ENCODE measurements at places on chromosomes 2 and 18.

GRCh38 chr2:74148457-74149246 lies 940 bp upstream of the BOLA3 start:
- no peak for DNase-seq

DNA sequence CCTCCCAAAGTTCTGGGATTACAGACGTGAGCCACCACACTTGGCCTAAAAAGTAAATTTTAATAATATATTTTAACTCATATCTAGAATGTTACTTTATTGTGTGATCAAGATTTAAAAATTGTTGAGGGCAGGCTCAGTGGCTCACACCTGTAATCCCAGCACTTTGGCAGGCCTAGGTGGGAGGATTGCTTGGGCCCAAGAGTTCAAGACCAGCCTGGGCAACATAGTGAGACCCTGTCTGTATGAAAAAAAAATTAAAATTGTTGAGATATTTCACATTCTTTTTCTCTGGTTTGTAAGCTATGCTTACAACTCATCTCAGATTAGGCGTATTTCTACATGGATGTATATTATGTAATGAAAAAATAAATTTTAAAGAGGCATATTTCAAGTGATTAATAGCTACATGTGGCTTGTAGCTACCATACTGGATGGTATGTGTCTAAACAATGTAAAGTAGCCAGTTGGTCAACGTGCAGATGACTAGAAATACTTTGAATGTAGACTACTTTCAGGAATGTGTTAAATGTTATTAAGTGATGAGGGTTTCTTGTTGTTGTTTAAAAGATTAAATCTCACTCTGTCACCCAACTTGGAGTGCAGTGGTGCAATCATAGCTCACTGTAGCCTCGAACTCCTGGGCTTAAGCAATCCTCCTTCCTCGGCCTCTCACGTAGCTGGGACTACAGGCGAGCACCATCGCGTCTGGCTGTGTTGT lies 5.9 kb downstream of the RAB10 start:
- DNase-seq, result no peak

GRCh38 chr18:45557287-45557686 lies 58.0 kb upstream of the SLC14A2 start:
- DNase-seq, result no peak

GRCh38 chr2:53778536-53779162 lies 8.1 kb downstream of the ASB3 start:
- no peak for DNase-seq

GRCh38 chr2:6823111-6823510 lies 42.6 kb downstream of the CMPK2 start:
- DNase-seq, result no peak

DNA sequence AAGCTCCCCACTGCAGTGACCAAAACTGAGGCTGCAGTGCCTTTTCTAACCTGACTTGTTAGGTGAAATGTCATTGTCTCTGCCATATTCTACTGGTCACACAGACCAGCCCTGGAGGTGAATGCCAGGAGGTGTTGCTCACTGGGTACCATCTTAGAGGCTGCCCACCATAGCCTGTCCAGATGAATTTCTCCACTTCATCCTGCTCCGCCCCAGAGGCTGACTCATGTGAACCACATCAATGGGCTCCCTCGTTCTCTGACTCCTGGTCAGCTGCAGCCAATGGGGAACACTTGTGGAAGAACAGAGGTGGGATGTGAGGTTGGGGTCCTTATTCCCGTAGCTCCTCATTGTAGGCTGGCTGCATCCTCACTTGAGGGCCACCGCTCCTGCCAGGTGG lies 3.4 kb upstream of the NARS1 start:
- no peak for DNase-seq

DNA sequence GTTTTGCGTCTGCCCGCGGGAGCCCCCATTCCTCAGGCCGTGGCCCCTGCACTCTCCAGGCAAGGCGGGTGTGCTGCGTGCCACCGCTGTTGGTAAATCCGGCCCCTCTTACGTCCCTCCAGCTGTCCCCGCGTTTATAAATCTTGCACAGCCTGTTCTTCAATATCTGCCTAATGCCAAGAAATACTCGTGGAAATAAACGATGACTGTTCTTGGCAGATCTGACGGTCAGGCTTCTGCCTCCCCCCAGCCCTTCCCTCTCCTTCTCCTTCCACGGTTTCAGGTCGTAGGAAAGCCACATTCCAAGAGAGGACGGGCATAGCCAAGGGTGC lies 20.5 kb downstream of the ODC1 start:
- no peak for DNase-seq

DNA sequence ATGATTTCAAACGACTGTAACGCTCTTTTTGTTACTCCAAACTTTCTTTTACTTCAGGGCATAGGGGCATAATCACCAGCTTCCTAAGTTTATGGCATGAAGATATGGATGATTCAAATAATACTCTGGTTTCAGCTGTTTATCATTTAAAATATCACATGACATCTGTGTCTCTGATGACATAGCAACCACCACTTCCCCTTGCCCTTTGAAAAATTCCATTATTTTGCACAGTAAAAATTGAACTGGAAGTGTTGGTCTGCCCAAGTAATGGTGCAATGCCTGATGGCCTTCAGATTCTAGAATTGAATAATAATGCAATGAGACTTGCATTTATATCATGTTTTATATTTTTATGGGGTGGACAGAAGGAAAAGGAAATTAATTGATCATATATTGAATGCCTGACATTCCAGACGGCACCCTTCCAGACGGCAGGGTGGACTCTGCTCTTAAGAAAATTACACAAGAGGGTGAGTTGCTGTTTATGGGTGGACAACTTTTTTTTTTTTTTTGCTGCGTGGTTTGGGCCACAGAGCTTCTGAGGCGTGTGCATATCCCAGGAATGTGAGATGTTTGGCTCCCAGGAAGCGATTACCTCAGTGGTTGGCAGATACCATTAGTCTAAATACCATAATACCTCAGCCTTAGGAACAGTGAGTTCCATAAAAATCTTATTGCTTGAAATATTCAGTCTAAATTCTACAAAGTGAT lies 101.7 kb upstream of the ZNF521 start:
- DNase-seq, result no peak

DNA sequence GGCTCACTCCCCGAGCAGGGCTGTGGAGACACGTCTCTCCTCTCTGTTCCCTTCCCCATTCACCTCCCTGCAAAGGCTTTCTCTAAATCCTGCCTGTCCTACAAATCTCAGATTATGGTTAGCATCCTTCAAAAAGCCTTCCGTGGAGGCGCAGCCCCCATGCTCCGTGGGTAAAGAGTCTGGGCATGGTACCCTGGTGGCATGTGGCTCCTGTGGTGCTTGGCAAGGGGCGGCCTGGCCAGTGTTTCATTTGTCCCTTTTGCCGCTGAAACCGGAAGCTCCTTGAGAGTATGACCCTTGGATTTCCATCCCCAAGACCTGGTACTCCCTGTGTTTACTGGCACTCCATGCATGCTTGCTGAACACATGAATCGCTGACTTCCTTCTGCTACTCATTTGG lies 839.3 kb upstream of the SALL3 start:
- no peak for DNase-seq

GRCh38 chr18:60686142-60686541 lies 313.6 kb upstream of the MC4R start:
- no peak for DNase-seq

DNA sequence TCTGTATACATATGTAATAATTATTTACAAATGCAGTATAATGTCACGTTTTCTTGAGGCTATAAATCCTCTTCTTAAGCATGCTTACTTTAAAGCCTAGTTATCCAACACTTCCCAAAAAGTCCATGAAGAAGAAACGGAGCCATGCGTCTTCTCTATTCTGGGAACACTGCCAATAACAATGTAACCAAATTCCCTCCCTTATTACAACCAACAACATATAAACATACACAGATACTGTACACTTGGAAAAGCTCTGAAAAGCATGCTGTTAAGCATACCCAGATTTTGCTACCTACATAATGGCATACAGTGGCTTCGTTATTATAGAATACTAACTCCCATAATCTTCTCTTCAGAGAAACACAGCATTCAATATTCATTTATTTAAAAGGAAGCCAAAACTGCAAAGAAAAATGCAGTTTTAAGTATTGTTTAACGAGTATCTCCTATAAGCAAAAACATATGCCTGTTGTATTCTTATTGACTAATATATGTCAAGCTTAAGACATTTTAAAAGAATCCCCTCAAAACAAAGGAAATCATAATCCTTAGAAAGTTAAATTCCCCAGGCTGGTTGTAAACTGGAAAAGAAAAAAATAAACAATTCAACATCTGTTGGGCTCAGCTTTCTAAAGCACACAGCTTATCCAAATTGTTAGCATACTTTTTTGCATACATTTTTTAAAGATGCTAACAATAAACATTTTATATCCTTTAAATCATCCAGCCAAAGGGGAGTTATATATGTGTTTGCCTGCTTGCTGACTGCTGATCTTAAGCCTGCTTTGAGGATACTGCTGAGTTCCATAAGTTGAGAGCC lies 83.4 kb downstream of the SLC25A12 start:
- DNase-seq, result no peak

GRCh38 chr18:73235491-73235890 lies 367.7 kb upstream of the NETO1 start:
- no peak for DNase-seq

GRCh38 chr2:222919841-222920526 lies 59.1 kb downstream of the ACSL3 start:
- DNase-seq, result no peak

DNA sequence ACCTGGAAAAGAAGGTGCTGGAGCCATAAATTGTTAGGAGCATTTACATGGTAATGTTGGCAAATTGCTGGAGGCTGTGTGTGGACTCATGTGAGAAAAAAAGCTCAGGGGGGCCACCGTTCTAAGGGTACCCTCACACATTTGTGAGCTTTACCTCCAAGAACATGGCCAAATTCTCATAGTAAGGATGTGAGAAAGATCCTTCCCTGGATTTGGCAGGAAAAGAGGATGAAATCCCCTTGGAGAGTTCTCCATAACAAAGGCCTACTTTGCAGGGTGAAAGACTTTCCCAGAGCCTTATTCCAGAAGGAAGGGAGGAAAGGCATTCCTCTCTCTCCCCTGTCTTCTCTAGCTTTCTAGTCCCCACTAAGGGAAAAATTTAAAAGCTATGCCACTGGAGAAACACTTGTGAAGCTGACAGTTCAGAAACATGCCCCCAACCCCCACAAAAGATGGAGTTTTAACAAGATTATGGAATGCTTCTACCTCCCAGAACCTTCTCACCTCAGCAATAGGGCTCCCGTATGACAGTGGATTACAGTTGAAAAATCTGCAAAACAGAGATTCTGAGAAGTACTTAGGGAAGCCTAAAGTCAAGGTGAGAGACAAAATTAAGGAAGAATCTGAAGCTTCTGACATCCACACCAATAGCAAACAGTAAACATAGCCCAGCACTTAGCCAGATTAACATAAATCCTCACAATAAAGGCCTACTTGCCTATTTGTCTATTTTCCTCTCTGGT lies 20.2 kb upstream of the ERMN start:
- DNase-seq, result no peak

DNA sequence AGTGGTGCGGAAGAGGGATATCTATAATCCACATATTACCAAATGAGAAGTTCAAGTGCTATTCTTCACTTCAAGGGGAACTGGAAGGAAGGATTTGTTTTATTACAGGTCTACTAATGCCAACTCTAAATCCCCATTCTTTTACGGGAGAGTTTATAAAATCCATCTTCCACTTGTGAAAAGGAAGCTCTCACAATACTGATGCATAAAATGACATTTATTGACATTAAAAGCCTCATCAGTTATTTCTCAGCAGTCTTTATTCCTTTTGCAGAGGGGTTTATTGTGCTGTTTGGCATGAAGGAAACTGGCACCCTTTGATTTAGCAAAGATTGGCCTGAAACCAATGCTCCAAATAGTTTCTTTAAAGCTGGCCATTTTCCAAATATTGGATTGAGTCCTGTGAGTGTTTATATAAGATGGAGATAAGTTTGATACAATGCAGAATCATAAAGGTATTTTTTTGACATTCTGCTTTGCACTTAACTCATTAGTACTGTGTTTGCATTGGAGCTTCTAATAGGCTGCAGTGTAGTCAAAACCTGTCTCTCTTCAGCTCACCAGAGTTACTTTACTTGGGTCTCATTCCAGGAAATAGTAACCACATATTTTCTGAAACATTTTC lies 26.6 kb downstream of the LRP1B start:
- DNase-seq, result no peak

DNA sequence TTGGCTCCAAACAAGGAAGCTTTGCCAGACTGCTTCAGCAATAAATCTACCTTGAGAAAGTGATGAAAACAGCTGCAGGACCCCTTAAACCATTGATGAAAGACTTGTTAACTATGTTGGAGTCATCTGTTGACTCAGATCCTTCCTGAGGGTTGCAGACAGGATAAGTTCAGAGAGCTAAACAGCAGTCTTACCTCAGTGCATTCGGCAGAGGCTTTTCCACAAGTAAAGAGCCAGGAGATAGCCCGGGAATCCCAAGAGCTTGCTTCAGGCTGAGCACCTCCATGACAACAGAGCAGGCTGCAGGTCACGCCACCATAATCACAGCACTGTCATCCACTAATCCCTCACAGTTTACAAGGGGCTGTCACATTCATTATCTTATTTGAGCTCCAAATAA lies 23.7 kb downstream of the KIAA2012 start:
- no peak for DNase-seq

DNA sequence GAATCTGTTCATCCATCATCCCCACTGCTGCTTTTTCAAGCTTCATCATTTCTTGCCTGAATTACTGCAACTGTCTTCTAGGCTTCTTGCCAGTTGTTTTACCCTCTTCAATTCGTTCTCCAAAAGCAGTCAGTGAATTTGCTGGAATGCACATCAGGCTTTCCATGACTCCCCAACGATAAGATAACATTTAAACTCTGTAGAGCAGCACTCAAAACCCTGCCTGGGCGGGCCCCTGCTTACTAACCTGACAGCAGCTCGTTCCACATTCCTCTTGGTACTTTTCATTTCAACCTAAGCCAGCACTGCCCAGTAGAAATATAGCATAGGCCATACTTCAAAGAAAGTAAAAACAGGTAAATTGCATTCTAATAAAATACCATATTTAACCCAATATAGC lies 342.9 kb downstream of the SUCLG1 start:
- DNase-seq, result no peak

DNA sequence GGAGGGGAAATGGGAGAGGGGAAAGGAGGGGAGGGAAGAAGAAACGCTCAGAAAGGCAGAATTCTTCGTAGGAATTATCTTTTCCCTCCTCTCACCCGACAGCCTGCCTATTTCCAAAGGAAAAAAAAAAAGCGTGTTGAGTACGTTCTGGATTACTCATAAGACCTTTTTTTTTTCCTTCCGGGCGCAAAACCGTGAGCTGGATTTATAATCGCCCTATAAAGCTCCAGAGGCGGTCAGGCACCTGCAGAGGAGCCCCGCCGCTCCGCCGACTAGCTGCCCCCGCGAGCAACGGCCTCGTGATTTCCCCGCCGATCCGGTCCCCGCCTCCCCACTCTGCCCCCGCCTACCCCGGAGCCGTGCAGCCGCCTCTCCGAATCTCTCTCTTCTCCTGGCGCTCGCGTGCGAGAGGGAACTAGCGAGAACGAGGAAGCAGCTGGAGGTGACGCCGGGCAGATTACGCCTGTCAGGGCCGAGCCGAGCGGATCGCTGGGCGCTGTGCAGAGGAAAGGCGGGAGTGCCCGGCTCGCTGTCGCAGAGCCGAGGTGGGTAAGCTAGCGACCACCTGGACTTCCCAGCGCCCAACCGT lies at the start of gene GAD1:
Gene GAD1 (plus strand): TSS at position 384 of the 589 bp plus-strand sequence. CDS start 1,705 bp downstream, outside the sequence.
- DNase-seq, result peak; percentile 32

- DNase-seq, result no peak
Observed at GRCh38 chr2:128805237-128805636, 486.6 kb upstream of the HS6ST1 start.

- DNase-seq, result no peak
Observed at GRCh38 chr2:189440644-189440946, 679 bp upstream of the WDR75 start.

All from NCI-H1436 treated with DMSO at 0.1 percent for 48 hours (cell line).